ENCODE measurements at places on chromosomes 16 and 17.

DNA sequence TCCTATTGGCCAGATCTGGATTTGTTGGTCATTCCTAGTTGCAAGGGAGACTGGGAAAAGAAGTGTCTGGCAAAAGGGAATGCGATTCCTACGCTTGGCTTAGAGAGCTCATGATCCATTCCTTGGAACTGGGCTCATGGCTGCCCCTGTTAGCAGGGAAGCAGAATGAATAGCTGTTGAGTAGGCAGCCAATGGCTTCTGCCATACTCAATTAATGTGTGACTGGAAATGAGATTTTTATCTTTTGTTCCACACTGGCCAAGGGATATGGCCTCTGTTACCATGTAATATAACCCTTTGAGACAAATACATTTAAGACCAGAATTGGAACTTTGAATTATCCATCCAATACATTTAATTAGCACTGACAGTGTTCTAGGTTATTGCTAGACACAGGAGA lies 31.0 kb downstream of the FTO start:
- no peak for DNase-seq

DNA sequence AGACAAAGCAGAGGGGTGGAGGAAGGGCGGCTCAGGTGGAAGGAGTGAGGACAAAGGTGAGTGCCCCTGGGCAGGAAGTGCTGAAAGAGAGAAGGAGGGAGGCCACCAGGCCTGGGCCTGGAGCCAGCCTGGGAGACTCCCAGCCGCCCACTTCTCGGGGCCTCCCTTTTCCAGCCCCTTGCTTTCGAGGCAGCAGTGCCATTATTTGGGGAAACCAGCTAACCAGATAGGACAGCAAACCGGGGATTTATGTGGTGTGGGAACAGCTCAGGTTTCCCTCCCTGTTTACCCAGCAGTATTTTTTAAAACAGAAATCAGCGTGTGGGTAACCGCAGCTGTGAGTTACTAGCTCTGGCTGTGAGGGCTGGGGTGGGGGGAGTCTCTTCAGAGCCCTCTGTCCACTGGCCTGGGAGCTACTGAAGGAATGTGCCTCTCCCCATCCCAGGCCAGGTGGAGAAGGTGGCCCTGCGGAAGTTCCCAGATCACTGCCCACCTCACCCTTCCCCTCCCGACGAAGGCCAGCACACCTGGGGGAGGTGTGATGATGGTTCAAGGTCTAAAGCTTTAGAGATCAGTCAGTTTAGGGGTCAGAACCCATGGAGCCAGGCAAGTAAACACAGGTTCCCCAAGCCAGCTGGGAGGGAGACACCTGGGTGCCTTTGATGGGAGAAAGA lies 8.4 kb upstream of the MEOX1 start:
- no peak for DNase-seq

- no peak for DNase-seq
These were observed 216.6 kb upstream of the KCNJ16 start for GRCh38 chr17:69858460-69858859.

DNA sequence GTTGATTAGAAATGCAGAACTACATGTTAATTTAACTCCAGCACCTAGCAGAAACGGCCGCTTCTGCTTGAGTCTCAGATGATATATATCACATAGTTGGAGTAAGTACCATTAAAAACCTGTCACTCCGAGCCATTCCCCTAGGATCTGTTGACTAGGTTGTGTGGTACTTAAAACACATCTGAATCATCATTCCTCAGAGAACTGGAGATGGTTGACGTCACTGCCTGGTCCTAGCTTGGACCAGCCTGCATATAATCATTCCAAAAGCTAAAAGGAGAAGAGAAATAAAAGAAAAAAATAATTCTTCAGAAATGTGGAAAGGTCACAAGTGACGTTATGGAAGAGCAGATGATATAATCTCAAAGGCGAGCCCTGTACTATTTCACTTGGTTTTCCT lies 31.3 kb upstream of the RASL10B start:
- no peak for DNase-seq

GRCh38 chr17:49969134-49969759 lies at the start of gene DLX4:
TSS of gene DLX4 (plus strand) at chr17:49969190. CDS start at chr17:49969469, 279 bp downstream.
- DNase-seq: no peak

All from CD4-positive, alpha-beta T cell treated with Interleukin-21 for 1 hour (primary cell).